ENCODE measurements at places on chromosomes 6 and 20. TPM values are rescaled to one million over a fixed set of nuclear protein-coding genes. Genes with fewer than 3 reads are reported as not detected.

Gene AVP
- total RNA-seq, result not detected

Gene PBOV1
- not detected for total RNA-seq

Gene VSTM2L
- 7.1 TPM for total RNA-seq

Gene UBD
- 8.8 TPM for total RNA-seq

Gene KCNK16
- total RNA-seq, result not detected

Gene CCDC170
- total RNA-seq, result 1.7 TPM

Gene ENPP5
- 12.5 TPM for total RNA-seq

Gene MYT1
- 0.18 TPM for total RNA-seq

Gene OR2B6
- total RNA-seq, result not detected

Gene ELOVL5
- 64.5 TPM for total RNA-seq

Gene PSORS1C2
- not detected for total RNA-seq

Gene GPR63
- 1.4 TPM for total RNA-seq

Data from ureter (tissue), 1 donor.